ENCODE measurements at places on chromosomes 1 and 21.

GRCh38 chr1:93715529-93716126, 34.0 kb upstream of the BCAR3 start:
- H3K27ac ChIP-seq: peak overlapping the region; percentile 87
- peaks cover 3% of the 10 kb centered on the region for H3K27me3 ChIP-seq
- H3K4me1 ChIP-seq: peaks cover 66% of the 10 kb centered on the region
- peaks cover 13% of the 10 kb centered on the region for H3K36me3 ChIP-seq
- H3K4me3 ChIP-seq: peak overlapping the region; percentile 69

DNA sequence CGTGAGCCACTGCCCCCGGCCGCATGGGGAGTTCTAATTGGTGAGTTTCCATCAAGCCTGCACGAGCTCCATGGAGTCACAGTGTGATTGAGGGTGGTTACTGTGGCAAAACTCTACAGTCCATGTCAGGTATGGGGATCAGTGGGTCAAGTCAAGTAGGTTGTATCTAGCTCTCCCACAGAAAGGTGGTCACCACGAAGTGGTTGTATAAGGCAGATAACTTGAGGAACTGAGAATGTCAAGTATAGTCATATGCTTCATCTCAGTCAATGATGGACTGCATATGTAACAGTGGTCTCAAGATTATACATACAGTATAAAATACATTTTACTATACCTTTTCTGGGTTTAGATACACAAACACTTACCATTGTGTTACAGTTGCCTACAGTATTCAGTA, 348.6 kb upstream of the ZP4 start:
- DNase-seq: no peak
- H3K4me1 ChIP-seq: no peaks in the 10 kb centered on the region

- H3K4me3 ChIP-seq: peak overlapping the region; percentile 44
- H3K36me3 ChIP-seq: peaks cover 50% of the 10 kb centered on the region
- peak overlapping the region; percentile 75 for H3K27ac ChIP-seq
- H3K4me1 ChIP-seq: peaks cover 40% of the 10 kb centered on the region
- no peak for DNase-seq
- H3K27me3 ChIP-seq: no peaks in the 10 kb centered on the region
Observed at GRCh38 chr1:225877580-225877979, 4.6 kb downstream of the TMEM63A start.

GRCh38 chr1:212207118-212207517, 78.1 kb upstream of the PPP2R5A start:
- peaks cover 6% of the 10 kb centered on the region for H3K27me3 ChIP-seq
- DNase-seq: no peak
- no peak overlapping the region for H3K4me3 ChIP-seq
- peaks cover 2% of the 10 kb centered on the region for H3K4me1 ChIP-seq
- H3K27ac ChIP-seq: no peak overlapping the region
- no peaks in the 10 kb centered on the region for H3K36me3 ChIP-seq

DNA sequence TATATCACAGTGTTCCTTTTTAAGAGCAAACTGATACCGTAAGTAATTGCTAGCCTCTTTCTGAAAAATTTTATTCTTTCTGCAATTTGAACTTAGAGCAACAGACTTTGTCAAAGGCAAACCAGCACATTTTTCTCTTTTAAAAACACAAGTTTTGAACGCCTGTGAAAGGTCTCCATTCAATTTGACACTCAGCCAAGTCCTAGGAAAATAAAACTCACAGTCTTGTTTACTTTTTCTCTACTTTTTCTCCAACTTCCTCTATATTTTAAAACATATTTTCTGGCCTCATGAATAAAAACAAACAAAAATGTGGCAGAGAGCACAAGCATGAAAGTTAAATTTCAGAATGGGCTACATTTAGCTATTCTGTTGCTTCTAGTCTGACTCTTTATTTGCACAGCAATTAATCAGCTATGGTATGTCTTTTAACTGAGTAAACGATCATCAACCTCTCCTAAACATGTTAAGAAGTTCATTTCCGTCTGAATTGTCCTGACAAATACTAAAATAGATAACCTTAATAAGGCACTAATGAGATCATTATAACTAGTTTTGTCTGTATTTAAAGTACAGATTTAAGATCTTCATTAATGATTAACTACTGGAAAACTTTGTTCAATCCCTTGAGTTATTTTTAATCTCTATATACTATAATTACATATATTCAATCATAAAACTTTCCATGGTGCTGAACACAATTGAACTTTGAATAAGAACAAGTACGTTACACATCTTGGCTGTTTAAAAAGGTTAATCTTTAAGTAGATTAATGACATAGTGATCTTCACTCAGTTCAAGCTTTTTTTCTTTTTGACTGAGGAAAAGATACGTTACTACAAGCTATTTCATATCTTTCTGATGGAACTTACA, 550.6 kb downstream of the PTBP2 start:
- H3K27ac ChIP-seq: no peak overlapping the region
- H3K36me3 ChIP-seq: peaks cover 2% of the 10 kb centered on the region
- DNase-seq: no peak
- H3K4me3 ChIP-seq: no peak overlapping the region
- no peaks in the 10 kb centered on the region for H3K4me1 ChIP-seq
- H3K27me3 ChIP-seq: no peaks in the 10 kb centered on the region

GRCh38 chr1:178619042-178619927, 105.8 kb upstream of the RALGPS2 start:
- DNase-seq: no peak
- no peaks in the 10 kb centered on the region for H3K27me3 ChIP-seq
- H3K4me1 ChIP-seq: no peaks in the 10 kb centered on the region
